ENCODE measurements at places on chromosomes 2 and 18.

GRCh38 chr2:239164335-239164871, 236.4 kb downstream of the HDAC4 start:
- DNase-seq = no peak

DNA sequence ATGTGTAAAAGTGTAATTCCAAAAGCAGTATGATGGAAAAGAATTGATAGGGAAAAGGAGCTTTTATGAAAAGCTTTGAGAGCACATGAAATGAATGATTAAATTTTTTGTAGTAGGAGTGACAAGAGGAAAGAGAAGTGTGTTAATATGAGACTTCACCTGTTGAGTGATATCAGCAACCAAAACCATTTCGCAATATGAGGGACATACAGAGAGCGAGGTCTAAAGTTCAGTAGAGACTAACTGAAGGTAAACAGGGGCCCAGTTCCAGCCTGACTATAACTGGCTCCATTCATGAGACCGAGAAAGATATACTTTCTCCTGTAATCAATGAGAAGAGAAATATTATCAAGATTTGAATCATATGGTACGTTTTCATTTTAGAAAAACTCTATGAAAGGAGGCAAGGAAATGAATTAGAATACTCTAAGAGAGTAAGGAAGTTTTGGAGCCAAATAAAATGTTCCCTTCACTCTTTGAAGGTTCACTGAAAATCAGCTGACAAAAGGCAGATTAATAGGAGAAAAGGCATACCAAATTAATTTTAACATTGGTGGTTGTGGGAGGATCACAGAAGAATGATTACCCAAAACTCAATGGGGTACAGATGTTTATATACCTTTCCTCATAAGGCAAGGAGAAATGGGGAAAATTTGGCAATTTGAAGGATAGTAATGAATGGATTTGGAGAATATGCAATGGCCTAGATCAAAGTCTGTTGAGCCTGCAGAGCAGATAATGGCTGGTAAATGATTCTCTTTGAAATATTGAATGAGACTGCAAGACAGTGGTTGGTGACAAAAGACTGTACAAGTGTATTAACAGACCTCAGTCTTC, 932.2 kb downstream of the TDRD15 start:
- DNase-seq = no peak

DNA sequence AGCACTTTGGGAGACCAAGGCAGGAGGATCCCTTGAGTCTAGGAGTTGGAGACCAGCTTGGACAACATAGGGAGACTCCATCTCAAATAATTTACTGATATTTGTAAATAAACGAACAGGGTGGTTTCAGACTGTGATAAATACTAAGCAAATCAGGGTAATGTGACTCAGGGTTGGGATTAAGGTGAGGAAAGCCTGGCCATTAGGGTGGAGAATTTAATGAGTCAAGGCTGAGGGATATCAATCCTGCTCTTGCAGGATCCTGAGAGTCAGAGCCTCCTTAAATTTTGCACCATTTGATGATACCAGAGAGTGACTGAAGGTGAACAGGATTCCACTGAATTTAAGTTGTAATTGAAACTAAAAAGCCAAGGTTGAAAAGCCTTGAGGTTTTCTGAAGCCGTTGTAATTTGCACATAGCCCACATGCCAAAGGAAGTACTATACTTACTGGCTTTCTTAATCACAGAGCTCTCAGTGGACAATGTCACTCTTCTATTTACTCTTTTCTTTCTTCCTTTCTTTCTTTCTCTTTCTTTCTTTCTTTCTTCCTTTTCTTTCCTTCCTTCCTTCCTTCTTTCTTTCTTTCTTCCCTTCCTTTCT, 28.6 kb upstream of the AP1S3 start:
- DNase-seq = no peak

DNA sequence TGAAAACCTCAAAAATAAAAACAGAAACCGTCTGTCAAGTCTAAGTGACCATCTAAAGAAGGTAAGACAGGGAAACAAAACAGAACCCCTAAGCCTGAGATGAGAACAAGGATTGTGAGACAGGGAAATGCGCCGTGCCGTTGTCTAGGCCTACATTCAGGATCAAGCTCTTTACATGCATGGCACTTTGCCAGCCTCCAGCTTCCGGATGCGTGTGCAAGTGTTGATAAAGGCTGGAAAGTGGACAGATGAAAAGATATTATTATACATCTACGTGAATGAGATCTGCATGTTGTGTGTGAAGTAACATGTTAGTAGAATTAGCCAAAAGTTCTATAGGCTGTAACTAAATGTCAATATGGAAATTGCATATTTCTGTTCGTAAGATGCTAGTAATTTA, 28.6 kb upstream of the TMEM87B start:
- no peak for DNase-seq

- no peak for DNase-seq
Measured at GRCh38 chr2:101817481-101817880, 120.0 kb downstream of the MAP4K4 start.

- DNase-seq = no peak
Measured at GRCh38 chr2:206379266-206379665, 64.1 kb upstream of the ADAM23 start.

- no peak for DNase-seq
Measured at GRCh38 chr2:217552081-217552480, 450.7 kb downstream of the TNS1 start.
